Esophagus squamous epithelium (tissue), 5 donors: ENCODE measurements at places on chromosomes 12 and 14.

DNA sequence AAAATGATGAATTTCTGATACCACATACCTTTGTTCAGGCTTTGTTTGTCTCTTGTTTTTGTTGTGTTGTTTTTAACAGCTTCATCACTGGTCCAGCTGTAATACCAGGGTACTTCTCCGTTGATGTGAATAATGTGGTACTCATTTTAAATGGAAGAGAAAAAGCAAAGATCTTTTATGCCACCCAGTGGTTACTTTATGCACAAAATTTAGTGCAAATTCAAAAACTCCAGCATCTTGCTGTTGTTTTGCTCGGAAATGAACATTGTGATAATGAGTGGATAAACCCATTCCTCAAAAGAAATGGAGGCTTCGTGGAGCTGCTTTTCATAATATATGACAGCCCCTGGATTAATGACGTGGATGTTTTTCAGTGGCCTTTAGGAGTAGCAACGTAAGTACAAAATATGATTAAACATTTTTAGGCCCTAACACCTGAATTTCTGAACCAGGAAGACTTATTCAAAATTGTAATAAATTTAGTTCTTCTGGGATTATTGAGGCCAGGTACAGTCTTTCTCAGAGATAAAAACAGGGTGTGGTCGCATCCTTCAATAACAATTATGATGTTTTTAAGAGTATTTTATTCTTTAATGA is 22.4 kb downstream of the RXYLT1 start:
- no peak for DNase-seq

GRCh38 chr12:121467638-121468498 is 68.0 kb downstream of the RNF34 start:
- DNase-seq = peak; percentile 35

DNA sequence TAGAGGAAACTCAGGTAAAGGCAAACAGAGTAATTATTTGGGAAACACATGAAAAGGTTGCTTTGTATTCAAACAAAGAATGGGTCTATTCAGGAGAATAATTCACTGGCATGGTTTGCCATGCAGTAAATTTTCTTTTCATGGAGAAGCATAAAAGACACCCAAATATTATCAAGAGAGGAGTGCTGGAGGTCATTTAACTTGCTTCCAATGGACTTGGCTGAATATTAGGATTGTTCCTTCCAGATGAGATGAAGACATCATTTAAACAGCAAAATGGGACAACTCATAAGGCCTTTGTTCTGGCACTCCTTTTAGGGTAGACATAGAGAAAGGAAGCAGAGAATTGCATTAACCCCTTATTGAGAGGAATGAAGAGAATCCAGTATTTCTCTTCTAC is 38.7 kb downstream of the WIF1 start:
- no peak for DNase-seq

DNA sequence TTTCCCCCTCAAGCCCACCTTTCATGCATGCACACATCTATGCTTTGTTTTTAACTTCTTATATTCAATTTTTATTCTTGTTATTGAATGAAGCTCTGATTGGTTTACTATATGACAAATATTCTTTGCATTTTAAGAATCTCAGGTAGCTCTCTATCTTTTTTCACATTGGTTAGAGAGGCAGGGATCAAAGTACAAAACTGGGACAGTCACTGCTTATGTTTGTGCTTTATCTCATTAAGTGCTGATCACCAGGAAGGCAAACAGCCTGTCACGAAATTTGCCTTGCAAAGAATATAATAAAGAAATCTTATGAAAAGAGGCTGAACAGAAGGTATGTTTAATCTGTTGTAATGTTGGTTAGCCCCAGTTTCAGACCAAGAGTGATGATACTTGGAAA is 29.7 kb upstream of the INSM2 start:
- no peak for DNase-seq

DNA sequence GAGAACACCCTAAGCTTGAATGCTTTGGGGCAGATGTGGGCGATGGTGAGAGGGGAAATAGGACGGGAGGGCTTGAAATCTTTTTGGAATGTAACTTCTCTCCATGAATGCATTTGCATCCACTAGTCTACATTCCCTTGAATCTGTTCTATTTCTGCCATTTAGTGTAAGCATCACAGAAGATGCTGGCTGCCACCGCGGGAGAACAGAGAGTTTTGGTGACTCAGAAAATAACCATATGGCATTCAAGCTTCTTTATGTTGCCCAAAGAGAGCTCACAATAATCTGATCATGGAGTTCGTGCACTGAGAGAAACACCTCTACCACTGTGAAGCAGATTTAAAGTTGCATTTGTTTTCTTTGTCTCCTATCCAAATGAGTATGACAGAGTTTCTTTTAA is 52.6 kb upstream of the OTX2 start:
- no peak for DNase-seq

DNA sequence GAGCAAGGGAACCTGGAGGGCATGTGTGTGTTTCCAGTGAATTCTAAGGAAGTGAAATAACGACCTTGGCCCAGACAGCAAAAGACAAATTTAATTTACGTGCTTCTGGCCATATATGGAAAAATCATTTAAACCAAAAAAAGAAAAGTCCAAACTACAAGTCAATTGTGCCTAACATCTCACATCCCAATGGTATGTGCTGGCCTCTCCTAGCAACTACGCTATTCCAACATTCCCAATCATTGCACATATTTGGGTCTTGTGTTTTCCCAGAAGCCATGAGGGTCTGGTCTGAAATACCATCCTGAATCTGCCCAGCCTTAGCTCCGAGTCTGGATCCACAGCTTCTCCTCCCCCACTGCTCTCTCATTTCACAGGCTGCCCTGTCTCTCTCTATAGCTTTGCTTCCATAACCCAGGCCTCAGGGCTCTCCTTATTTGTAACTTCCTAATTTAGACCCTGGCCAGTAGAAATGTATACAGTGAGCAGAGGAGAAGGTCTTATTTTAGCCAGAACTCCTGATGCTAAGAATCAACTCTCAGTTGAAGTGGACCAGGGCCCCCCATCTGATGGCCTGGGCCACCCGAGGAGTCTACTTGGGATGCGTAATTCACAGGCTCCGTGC is 224.6 kb downstream of the ANO2 start:
- no peak for DNase-seq

GRCh38 chr14:91402348-91402747 is 15.3 kb downstream of the CCDC88C start:
- no peak for DNase-seq

- no peak for DNase-seq
Observed at GRCh38 chr14:71331403-71331802, 424.1 kb downstream of the PCNX1 start.

DNA sequence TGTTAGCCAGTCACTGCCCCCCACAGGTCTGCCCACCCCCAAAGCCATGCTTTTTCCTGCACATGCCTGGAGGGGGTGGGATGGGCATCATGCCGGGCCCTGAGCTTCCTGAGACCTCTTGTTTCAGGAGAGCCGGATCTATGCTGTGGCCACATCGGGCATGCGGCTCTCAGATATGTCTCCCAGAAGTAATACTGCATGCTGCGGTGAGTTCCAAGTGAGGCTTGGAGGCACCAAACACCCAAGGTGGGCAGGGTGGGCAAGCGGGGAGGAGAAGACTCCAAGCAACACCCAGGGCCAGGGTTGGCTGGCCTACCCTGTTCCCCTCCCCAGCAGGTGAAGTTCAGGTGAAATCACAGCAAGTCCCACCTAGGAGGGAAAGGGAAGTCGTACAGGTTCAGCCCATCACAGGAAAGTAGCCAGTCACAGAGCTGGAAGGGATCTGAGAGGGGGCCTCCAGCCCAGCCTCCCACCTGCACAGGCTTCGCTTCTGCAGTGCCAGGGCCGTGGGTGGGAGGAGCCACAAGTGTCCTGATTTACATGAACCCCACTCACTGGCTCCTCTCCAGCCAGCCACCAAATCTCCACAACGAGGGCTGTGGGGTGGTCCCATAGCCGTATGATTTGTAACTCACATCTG is 30.9 kb downstream of the PIGH start:
- no peak for DNase-seq

DNA sequence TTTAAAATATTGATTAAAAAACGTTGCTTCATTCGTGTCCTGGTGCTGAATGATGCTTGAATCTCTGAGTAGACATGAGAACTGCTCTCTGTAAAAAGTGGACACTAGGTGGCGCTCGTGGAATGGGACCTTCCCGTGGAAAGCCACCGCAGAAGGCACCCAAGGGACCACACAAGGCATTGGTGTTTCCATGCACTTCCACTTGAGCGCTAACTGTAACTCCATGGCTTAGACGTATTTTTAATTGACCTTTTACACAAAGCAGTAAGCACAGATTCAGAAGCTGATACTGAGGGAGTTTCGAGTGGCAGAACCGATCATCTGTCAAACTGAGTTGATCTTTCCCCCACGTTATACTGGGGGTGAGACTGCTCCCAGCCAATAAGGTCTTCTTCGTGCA is 135.3 kb downstream of the PRKCH start:
- DNase-seq = no peak

- no peak for DNase-seq
Observed at GRCh38 chr12:68939505-68939904, 6.5 kb upstream of the CPM start.

DNA sequence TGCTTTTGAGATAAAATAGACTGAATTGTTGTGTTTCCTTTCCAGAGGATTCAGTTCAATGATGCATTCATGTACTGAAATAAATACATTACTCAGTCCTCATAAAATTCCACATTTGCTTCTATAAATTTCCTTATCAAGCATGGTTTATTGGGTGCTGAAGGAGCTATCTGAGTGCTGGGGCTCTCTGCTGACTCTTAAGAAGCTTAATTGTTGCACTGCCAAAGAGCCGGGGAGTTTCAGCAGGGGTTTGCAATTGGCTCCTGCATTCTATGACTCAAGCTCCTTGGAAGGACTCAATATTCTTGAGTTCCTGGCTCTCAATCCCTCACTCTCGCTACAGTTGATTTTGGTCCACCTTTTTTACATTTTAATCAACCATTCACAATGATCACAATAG is 69.8 kb upstream of the PYGL start:
- DNase-seq = no peak

- no peak for DNase-seq
Observed at GRCh38 chr12:3292677-3293412, 198.2 kb upstream of the PRMT8 start.

DNA sequence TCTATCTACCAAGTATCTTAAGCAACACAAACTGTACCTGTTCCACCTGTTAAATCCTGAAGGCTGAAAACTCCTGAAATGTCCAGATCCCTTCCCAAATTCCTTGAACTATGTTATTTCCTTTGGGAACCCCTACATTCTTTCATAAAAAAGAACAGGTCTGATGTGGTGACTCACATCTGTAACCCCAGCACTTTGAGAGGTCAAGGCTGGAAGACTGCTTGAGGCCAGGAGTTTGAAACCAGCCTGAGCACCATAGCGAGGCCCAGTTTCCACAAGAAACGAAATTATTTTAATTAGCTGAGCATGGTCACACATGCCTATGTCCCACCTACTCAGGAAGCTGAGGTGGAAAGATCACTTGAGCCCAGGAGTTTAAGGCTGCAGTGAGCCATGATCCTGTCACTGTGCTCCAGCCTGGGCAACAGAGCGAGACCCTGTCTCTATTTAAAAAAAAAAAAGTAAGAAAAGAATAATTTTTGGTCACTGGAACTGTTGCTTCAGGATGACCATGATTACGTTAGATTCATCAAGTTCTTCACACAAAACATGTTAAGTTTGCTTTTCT is 84.3 kb downstream of the PHLDA1 start:
- no peak for DNase-seq

DNA sequence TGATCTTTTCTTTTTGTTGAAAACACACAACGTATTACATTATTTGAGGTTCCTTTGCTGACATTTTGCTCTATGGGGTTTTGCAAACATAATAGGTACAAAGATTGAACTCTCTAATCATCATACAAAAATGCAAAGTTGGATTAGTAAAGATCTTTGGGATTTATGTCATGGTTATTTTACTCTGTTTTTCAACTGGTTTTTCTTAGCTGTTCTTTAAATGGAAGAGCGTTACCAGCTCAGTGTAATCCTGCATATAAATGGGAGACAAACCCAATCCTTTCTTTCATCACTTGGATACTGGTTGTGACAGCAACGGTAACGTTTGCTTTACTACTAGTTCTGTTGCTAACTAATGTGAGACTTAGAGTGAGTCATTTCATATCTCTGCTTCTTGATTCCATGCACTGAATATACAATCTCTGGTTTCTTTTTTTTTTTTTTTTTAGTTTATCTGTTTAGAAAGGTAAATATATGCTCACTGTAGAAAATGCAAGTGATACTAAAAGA is 104.9 kb upstream of the NOVA1 start:
- DNase-seq = no peak

DNA sequence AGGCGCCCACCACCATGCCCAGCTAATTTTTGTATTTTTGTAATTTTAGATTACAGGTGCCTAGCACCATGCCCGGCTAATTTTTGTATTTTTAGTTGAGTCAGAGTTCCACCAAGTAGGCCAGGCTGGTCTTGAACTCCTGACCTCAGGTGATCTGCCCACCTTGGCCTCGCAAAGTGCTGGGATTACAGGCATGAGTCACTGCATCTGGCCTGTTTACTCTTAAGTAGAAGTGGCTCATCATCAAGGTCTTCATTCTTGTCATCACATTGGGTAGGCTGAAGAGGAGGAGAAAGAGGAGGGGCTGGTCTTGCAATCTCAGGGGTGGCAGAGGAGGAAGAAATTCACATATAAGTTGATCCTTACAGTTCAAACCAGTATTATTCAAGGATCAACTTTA is 152.4 kb upstream of the ATP2B1 start:
- no peak for DNase-seq

DNA sequence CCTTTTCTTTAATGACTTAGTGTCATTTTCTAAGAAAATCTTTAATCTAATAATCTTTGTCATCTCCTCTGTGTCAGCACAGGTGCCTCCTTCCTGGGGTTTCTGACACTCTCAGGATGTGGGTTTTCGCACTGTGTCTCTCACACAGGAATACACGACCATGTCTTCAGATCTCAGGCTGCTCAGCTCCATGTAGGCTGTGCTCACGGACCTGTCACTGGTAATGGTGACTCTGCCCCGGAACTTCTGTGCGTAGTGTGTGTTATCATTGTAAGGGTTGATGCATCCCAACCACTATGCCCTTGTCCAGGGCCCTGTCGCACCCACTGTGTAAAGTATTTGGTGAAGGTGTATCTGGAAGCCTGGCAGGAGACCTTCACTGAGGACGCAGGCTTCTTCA is 647.8 kb downstream of the TMEM121 start:
- DNase-seq = no peak

DNA sequence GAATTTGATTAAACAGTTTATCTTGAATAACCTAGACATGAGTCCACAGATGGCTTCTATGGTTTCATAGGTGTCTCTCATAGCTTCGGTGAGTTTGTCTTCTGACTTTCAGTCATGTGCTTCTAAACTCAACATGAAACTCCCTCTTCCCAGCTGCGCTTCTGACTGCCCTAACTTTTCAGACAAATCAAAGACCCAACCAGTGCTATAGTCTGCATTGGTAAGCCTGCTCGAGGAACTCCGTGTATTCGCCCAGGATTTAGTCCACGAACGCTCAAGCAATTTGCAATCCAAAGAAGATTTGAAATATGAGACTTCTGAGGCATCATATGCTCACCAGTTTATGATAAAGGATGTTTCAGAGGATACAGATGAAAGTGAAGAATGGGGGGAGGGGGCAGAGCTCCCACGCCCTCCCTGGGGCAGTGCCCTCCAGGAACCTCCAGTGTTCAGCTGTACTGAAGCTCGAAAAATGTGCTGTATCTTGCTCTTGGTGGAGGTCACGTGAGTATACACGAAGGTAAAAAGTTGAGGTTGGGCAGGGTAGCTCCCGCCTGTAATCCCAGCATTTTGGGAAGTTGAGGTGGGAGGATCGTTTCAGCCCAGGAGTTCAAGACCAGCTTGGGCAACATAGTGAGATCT is 5.2 kb upstream of the RILPL2 start:
- no peak for DNase-seq
